ENCODE measurements at places on chromosomes 3 and 15. TPM values are rescaled to one million over a fixed set of nuclear protein-coding genes. Genes with fewer than 3 reads are reported as not detected.

GRCh38 chr3:135558906-135559305, 406.6 kb upstream of the PPP2R3A start:
- H3K27me3 ChIP-seq: no peaks in the 10 kb centered on the region
- H3K36me3 ChIP-seq: no peaks in the 10 kb centered on the region
- no peak overlapping the region for H3K4me3 ChIP-seq
- no peak overlapping the region for H3K27ac ChIP-seq
- H3K4me1 ChIP-seq: no peaks in the 10 kb centered on the region

The ACSBG1 gene
- 25.2 TPM for total RNA-seq

The TNFSF10 gene
- total RNA-seq: 8.1 TPM

DNA sequence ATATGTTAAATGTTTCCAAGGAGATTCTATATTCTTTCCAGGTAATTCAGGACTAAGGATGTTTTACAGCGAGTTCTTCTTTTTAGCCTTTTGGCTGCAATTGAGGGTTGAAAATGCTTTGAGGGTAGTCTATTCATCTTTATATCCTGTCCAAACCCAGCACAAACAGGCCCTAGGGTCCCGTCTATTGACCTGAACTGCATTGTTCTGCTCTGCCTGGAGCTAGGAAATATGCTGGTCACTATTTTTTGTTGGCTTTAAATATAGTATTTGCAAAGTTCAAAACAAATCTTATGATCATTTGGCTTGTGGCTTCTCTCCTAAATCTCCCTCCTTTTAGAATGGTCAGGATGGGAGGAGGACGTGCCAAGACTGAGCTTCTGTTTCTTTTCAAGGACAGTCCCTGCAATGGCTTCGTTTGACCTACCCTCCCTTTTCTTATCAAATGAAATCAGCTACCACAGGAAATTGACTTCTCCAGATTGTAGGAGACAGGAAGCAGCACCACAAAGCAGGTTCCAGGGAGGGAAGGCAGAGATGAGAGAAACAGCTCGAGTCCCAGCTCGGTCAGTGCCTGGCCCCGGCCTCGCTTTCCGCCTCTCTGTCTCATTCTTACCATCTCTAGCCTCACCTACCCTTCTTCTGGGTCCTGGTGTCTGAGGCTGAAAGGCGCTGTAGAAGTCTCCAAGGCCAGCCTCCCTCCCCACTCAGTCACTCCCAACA, 27.6 kb upstream of the NRROS start:
- H3K4me1 ChIP-seq: peaks cover 10% of the 10 kb centered on the region
- no peak overlapping the region for H3K4me3 ChIP-seq
- H3K27me3 ChIP-seq: no peaks in the 10 kb centered on the region
- DNase-seq: no peak
- H3K27ac ChIP-seq: no peak overlapping the region

The CHAC1 gene
- 5.9 TPM for total RNA-seq

The ZNF770 gene
- total RNA-seq: 27.7 TPM

Measured in testis (tissue), 5 donors.